ENCODE measurements at places on chromosomes 16 and 17.

GRCh38 chr16:79183571-79183970 is 417.0 kb downstream of the MAF start:
- no peak for DNase-seq

DNA sequence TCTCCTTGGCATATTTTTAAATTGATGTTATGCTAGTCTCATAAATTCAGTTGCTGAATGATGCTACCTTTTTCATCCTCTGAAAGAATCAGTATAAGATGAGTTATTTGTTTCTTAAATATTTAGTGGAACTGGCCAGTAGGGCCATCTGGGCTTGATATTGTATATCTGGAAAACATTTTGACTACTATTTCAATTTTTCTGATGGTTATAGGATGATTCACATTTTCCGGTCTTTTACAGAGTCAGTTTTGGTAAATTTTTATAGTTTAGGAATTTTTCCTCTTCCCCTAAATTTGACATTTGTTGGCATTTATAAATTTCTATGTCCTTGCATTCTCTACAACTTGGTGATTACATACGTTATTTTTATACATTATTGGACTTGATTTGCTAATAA is 296.3 kb upstream of the AXIN2 start:
- no peak for DNase-seq

GRCh38 chr16:23504076-23504452 is 6.2 kb downstream of the GGA2 start:
- DNase-seq: no peak

DNA sequence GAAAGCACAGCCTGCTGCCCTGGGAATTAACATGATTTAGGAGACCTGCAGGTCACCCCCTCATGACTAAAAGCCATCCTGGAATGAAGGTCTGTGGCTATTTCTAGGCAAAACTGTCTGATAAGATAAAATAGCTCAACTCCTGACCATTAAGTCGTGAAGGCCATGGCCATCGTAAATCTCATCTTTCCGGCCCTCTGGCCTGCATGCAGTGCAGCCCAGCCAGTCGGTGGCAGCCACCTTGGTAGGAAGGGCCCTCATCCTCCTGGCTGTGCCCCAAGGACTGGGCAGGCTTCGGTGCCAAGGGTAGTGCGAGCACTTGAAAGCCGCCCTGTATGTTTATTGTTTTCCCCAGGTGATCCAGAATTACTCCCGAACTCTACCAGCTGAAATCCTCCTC is 18.2 kb upstream of the MEOX1 start:
- DNase-seq: no peak

GRCh38 chr17:7627250-7628121 is at the start of gene SAT2:
Gene SAT2 (minus strand): TSS chr17:7627821. CDS start chr17:7627635, 186 bp downstream.
- DNase-seq: peak; percentile 69

GRCh38 chr17:80738987-80739730 is 194.5 kb downstream of the RPTOR start:
- DNase-seq: no peak

Measured in activated gamma-delta T cell (primary cell).